Head of caudate nucleus (tissue), 42 donors: ENCODE measurements at places on chromosomes 12 and 14.

GRCh38 chr12:105906561-105906960, 232.2 kb downstream of the NUAK1 start:
- no peak for DNase-seq

DNA sequence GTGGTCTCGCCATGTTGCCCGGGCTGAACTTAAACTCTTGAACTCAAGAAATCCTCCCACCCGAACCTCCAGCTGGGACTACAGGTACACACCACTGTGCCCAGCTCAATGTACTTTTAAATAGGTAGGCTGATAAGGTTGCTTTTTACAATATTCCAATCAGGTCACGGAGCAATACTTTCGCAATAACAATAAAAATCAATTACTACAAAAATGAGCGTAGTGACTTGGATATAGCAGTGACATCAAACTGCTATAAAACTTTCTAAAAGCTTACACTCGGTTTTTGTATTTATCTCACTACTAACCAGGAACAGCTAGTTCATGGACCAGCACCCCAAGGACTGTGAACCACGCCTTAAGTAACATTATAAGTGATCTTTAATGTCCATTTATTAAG, 10.5 kb downstream of the SARNP start:
- no peak for DNase-seq

DNA sequence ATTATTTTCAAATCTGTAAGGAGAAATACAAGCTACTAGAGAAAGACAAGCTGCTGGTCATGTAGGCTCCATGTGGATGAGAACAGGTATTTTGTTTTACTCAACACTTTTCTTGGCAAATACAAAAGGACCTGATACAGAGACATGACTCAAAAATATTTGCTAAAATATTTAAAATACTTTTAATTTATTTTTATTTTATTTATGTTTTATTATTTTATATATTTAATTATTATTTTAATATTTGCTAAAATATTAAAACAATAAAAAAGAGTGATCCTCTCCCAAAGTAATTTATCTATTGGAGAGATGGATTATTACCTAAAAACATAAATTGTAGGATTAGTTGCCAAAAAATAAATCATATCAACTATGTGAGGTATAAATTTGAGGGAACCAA, 808.9 kb upstream of the SEL1L start:
- no peak for DNase-seq

GRCh38 chr14:41986083-41986645, 379.5 kb downstream of the LRFN5 start:
- no peak for DNase-seq

DNA sequence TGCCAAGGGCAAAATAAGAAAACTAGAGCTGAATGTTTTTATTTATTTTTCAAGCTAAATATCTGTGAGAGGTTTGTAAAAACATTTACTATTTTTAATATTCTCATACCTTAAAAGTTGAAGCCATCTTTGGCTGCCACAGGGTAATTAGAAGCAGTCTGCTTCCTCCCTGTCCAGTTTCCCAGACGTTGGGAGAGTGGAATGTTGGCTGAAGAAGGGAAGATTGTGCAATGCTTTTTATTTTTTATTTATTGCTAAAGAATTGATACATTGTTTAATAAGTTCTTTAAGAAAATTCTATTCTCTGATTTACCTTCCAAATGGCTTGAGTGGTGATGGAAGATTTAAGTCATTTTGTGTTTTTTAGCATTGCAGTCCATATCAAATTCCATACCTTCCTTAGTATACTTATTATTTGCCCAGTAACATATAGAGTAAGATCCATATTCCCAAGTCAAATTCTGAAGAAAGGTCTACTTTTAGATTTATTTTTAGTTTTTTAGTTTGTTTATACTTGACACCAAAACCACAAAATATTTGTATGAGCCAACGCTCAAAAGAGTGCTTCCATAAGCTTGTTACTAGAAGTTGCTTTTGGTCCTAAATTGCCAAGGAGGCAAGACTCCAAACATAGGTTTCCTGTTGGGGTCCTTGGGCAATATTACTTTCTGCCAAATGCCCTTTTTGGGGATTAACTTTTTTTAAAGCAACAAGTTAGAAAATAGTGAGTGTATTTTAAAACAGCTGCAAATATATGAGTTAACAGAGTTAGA, 124.0 kb upstream of the CPM start:
- DNase-seq: no peak

GRCh38 chr14:35405304-35405996, 901 bp upstream of the NFKBIA start:
- DNase-seq: no peak

DNA sequence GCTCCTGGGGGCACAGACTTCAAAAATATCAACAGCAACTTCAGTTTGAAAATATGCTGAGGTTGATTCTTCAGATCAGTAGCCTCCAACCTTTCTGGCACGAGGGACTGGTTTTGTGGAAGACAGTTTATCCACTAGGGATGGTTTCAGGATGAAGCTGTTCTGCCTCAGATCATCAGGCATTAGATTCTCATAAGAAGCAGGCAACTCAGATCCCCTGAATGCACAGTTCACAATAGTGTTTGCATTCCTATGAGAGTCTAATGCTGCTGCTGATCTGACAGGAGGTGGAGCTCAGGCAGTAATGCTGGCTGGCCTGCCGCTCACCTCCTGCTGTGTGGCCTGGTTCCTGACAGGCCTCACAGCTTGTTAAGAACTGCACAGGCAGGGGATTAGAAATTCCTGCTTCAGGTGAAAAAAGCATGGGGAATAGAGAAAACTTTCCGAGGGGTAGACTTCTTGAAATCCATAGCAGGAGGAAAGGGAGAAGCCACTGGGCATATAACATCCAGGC, 12.8 kb downstream of the EPYC start:
- no peak for DNase-seq

DNA sequence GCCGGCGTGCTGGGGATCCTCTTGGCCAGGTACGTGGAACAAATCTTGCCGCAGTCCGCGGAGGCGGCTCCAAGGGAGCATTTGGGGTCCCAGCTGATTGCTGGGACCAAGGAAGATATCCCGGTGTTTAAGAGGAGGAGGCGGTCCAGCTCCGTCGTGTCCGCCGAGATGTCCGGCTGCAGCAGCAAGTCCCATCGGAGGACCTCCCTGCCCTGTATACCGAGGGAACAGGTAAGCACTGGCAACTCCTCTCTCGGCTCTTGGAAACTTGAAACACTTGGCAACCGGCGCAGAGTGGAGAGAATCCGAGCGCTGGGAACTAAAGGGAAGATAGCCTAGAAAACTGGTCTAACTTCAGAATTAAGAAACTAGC, 1.7 kb downstream of the PDE3A start:
- DNase-seq: peak; percentile 20

- DNase-seq: no peak
These were observed 193.6 kb downstream of the KSR2 start for GRCh38 chr12:117774941-117775775.

DNA sequence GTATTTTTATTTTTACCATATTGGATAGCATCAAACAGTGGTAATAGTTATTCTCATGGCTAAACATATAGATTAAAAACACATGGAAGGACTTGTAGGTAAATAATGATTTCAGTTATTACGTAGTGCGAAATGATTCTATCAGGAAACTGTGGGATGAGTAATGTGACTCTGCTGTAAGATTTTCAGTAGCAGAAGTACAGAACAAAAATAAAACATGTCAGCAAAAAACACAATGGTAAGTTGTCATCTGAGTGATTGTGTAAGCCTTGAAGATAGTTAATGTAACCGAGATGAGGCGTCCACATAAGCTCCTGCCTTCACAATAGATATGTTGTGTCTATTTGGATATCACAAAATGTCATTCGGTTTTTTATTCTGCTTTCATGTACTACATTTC, 99.8 kb downstream of the BORCS5 start:
- no peak for DNase-seq

- peak; percentile 26 for DNase-seq
These were observed 621 bp upstream of the ANAPC7 start for GRCh38 chr12:110403976-110404682.

GRCh38 chr12:111458546-111459172, 52.9 kb downstream of the SH2B3 start:
- no peak for DNase-seq

- no peak for DNase-seq
These were observed 68.8 kb upstream of the RTL1 start for GRCh38 chr14:100972118-100972897.

- no peak for DNase-seq
These were observed 27.9 kb upstream of the PSMC1 start for GRCh38 chr14:90228478-90228877.

DNA sequence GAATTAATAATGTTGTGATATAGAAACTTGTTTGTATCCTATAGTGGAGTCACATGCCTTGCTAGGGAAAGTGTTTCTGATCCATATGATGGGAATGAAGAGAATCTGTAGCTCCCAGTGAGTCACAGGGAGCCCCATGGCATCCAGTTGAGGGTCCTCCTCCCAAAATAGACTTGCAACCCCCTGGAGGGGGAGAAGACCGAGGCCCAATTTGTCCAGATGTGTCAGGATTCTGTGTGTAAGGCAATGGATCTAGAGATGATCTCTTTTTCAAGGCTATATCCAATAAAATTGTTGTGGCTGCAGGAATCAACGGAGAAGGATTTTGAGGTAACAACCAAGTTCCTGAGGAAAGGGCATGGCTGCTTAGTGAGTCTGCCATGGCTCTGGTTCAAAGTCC, 121.8 kb downstream of the BCL11B start:
- no peak for DNase-seq

- DNase-seq: no peak
These were observed 688 bp downstream of the ZNF26 start for GRCh38 chr12:132986885-132987225.

GRCh38 chr14:68961781-68962584, 17.1 kb downstream of the ACTN1 start:
- peak; percentile 87 for DNase-seq
